ENCODE measurements at places on chromosomes 5 and 9.

- peak overlapping the region; percentile 89 for H3K4me3 ChIP-seq
- H3K27me3 ChIP-seq, result no peaks in the 10 kb centered on the region
- H3K27ac ChIP-seq, result peak overlapping the region; percentile 90
- DNase-seq, result no peak
- peaks cover 79% of the 10 kb centered on the region for H3K4me1 ChIP-seq
Observed at GRCh38 chr9:5449521-5450358, 602 bp upstream of the CD274 start.

DNA sequence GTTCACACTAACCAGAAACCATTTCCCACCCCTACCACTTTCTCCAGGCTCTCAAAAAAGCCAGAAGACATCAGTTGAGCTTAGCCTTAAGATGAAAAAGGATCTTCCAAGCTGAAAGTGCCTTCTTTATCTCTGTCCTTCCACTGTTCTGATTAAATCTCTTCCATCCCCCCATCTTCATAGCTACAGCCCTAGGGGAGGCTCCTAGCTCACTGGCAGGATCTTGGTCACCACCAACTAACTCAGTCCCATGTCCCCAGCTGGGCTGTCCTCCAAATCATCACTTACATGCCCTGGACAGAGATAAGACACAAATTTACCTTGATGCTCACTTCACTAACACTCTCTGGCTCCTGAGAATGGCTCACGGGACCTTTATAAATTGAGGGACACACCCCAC is 14.3 kb downstream of the LCP2 start:
- no peak for DNase-seq
- peak overlapping the region; percentile 97 for H3K27ac ChIP-seq
- H3K36me3 ChIP-seq, result peaks cover 86% of the 10 kb centered on the region
- peaks cover 100% of the 10 kb centered on the region for H3K4me1 ChIP-seq

- no peaks in the 10 kb centered on the region for H3K27me3 ChIP-seq
- DNase-seq, result no peak
- no peak overlapping the region for H3K27ac ChIP-seq
- no peaks in the 10 kb centered on the region for H3K36me3 ChIP-seq
- H3K4me1 ChIP-seq, result no peaks in the 10 kb centered on the region
Observed at GRCh38 chr5:30765227-30765626, 428.3 kb upstream of the CDH6 start.

DNA sequence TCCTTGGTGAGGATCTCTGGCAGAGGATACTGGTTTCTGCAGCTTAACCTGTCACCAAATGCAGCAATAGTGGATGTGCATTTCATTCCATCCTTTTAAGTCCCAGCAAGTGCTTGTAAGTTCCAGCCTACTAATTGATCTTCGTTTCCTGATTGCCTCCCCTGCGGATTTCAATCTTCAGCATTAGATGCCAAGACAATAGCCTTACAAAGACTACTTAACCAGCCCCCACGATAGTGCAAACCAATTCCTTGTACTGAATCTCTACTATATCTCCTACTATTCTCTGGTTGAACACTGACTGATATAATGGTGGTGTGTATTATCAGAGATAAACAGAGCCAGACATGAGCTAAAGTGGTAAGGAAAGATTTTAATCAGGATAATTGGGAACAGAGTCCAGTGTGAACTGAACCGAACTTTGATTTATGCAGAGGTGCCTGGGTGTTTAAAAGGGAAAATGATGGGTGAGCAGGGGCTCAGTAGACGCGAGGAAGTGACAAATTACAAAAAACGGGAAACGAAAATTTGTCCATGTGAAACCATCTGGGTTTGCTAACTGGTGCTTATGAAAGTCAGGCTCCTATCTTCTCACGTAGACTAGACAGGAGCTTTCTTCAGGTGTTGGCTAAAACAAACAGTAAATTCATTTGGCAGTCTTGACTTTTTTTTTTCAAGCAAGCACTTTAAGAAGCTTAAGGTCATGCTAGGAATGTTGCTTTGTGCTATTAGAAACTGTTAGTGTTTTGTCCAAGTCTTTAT is 106.9 kb upstream of the ST8SIA4 start:
- no peaks in the 10 kb centered on the region for H3K27me3 ChIP-seq
- H3K27ac ChIP-seq, result no peak overlapping the region
- H3K4me3 ChIP-seq, result no peak overlapping the region
- no peaks in the 10 kb centered on the region for H3K36me3 ChIP-seq
- no peaks in the 10 kb centered on the region for H3K4me1 ChIP-seq
- DNase-seq, result no peak

GRCh38 chr9:112012026-112012902 is 115.7 kb downstream of the UGCG start:
- no peak overlapping the region for H3K4me3 ChIP-seq
- DNase-seq, result no peak
- H3K27ac ChIP-seq, result no peak overlapping the region
- peaks cover 21% of the 10 kb centered on the region for H3K4me1 ChIP-seq
- peaks cover 17% of the 10 kb centered on the region for H3K27me3 ChIP-seq
- no peaks in the 10 kb centered on the region for H3K36me3 ChIP-seq

- peak overlapping the region; percentile 99 for H3K27ac ChIP-seq
- H3K27me3 ChIP-seq, result peaks cover 14% of the 10 kb centered on the region
- peaks cover 26% of the 10 kb centered on the region for H3K4me1 ChIP-seq
- DNase-seq, result no peak
Observed at GRCh38 chr5:42995360-42995751, 44.8 kb downstream of the ANXA2R start.

- no peak overlapping the region for H3K4me3 ChIP-seq
- no peaks in the 10 kb centered on the region for H3K27me3 ChIP-seq
- H3K4me1 ChIP-seq, result peaks cover 6% of the 10 kb centered on the region
- no peak overlapping the region for H3K27ac ChIP-seq
Observed at GRCh38 chr9:14560194-14560593, 133.0 kb downstream of the ZDHHC21 start.

DNA sequence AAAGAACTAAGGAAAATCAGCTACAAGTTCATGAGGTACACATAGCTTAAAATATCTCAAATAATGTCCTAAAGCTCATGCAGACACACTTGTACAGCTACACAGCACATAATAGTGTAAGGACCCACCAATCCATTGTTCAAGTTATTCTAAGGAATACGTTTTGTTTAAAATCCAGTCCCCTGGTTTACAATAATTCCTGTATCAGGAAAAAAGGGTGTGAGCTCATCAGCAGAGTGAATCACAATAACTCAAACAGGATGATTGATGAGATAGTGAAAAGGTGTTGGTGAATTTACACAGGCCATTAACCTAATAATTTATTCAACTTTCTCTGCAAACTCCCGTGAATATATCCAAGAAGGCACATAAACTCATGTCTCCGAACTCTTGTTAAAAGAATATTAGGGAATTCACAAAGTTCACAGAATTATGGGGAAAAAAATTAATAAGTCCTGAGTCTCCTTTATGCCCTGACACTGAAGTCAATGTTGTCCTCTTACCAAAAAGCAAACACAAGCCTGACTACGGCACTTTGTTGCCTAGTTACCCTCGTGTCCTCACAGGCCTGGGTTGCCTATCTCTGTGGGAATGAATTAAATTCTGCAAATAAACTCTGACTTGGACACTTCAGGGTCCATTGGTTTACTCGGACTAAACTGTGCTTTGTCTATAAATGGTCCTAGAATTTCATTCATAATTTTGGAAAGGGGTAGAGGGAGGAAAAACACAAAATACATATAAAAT is 142.8 kb upstream of the PDE4D start:
- H3K36me3 ChIP-seq, result no peaks in the 10 kb centered on the region
- no peak for DNase-seq
- no peaks in the 10 kb centered on the region for H3K27me3 ChIP-seq
- H3K4me1 ChIP-seq, result no peaks in the 10 kb centered on the region
- H3K27ac ChIP-seq, result no peak overlapping the region

- H3K27me3 ChIP-seq, result peaks cover 27% of the 10 kb centered on the region
- peaks cover 32% of the 10 kb centered on the region for H3K4me1 ChIP-seq
- DNase-seq, result peak; percentile 58
- no peak overlapping the region for H3K27ac ChIP-seq
- H3K4me3 ChIP-seq, result no peak overlapping the region
- peaks cover 2% of the 10 kb centered on the region for H3K36me3 ChIP-seq
Observed at GRCh38 chr5:58462623-58463230, 2.8 kb upstream of the PLK2 start.

GRCh38 chr9:92679413-92680165 is 9.7 kb upstream of the IPPK start:
- peaks cover 4% of the 10 kb centered on the region for H3K4me1 ChIP-seq
- H3K27me3 ChIP-seq, result no peaks in the 10 kb centered on the region
- H3K27ac ChIP-seq, result no peak overlapping the region
- no peak overlapping the region for H3K4me3 ChIP-seq
- DNase-seq, result no peak
- no peaks in the 10 kb centered on the region for H3K36me3 ChIP-seq

DNA sequence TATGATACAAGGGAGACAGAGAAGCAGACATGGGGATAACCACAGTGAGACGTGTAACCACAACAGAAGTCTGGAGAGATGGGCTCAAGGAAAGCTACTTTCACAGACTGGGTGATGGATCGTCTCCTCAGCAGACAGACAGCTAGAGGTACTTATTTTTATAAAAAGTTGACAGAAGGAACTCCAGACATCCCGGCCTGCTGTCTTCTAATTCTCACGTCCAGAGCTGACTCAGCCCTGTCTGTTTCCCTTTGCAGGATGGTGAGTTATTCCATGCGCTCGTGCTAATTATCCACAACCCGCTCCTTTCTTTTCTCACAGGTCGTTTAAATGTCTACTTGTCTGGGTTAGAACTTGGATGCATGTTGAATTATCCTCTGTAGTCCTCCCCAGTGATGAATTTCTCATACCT is 304.5 kb downstream of the CWC27 start:
- H3K27ac ChIP-seq, result no peak overlapping the region
- H3K36me3 ChIP-seq, result no peaks in the 10 kb centered on the region
- no peak for DNase-seq
- peaks cover 4% of the 10 kb centered on the region for H3K27me3 ChIP-seq

GRCh38 chr5:79964136-79964535 is 26.9 kb downstream of the MTX3 start:
- H3K4me1 ChIP-seq, result peaks cover 4% of the 10 kb centered on the region
- H3K27me3 ChIP-seq, result peaks cover 10% of the 10 kb centered on the region
- DNase-seq, result no peak
- H3K36me3 ChIP-seq, result no peaks in the 10 kb centered on the region
- H3K27ac ChIP-seq, result no peak overlapping the region

DNA sequence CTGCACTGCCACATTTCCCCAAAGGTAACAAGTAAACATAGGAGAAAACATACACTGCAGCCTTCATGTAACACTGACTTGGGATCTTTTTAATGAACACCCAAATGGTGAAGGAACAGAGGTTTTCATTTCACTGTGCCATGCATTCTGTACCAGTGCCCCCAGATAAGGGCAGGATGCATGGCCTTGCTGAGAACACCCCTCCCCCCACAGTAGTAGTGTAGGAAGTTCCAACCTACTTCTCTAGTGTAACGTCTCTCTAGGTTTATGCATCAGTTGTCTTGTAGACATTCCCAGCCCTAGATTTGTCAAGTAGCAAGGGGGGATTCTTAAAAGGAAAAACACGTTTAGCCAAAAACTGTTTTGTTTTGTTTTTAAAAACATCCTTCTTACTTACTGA is 29.9 kb downstream of the MAP3K1 start:
- no peaks in the 10 kb centered on the region for H3K27me3 ChIP-seq
- no peak overlapping the region for H3K27ac ChIP-seq
- peaks cover 80% of the 10 kb centered on the region for H3K4me1 ChIP-seq

- H3K4me3 ChIP-seq, result no peak overlapping the region
- H3K27me3 ChIP-seq, result no peaks in the 10 kb centered on the region
- H3K36me3 ChIP-seq, result no peaks in the 10 kb centered on the region
- no peaks in the 10 kb centered on the region for H3K4me1 ChIP-seq
Observed at GRCh38 chr9:110814159-110814558, 145.6 kb downstream of the MUSK start.

DNA sequence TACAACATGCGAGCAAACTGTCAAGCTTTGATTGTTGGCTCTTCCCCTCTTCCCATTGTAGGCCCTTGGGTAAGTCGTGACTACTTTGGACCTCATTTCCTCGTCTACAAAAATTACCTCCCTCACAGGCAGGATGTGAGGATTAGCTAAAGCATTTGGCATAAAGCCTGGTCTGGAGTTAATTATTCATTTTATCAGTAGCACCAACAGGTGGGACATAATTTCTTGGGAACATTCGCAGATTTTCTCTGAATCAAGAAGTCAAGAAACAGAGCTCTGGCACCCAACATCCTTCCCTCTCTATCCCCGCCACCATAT is 39.9 kb upstream of the SEMA6A start:
- no peak for DNase-seq
- H3K36me3 ChIP-seq, result no peaks in the 10 kb centered on the region
- H3K27me3 ChIP-seq, result no peaks in the 10 kb centered on the region
- no peak overlapping the region for H3K27ac ChIP-seq

- no peak overlapping the region for H3K4me3 ChIP-seq
- no peaks in the 10 kb centered on the region for H3K36me3 ChIP-seq
- no peak overlapping the region for H3K27ac ChIP-seq
- DNase-seq, result no peak
- H3K27me3 ChIP-seq, result peaks cover 10% of the 10 kb centered on the region
Observed at GRCh38 chr5:113047733-113048652, 71.4 kb downstream of the DCP2 start.

GRCh38 chr5:123472150-123472924 is 39.6 kb upstream of the CSNK1G3 start:
- H3K4me3 ChIP-seq, result no peak overlapping the region
- H3K4me1 ChIP-seq, result no peaks in the 10 kb centered on the region
- no peak overlapping the region for H3K27ac ChIP-seq
- H3K36me3 ChIP-seq, result no peaks in the 10 kb centered on the region
- H3K27me3 ChIP-seq, result peaks cover 5% of the 10 kb centered on the region
- DNase-seq, result no peak

DNA sequence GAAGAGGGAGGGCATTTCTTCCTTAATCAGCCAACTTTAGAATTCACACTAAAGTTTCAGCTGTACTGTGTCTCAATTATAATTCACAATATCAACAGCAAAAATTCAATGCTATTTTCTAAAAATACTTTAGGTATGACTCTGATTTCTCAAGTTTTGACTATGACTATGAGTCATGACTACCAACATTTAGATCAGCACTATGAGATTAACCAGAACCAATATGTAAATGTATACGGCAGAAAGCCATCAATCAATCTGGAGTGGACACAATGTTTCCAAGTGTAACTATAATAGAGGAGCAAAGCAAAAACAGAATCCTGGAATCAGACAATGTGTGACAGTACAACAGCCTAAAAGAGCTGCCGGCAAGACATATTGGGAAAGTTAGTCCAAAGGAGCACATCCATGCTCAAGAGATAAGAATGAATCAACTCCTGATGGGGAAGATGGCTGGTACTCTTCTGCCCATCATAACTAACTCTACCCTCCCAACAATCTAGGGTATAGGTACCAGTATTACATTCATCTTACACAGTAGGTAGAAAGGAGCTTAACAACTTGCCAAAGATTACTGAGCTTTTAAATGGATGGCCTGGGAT is 294.4 kb downstream of the SEMA5A start:
- no peak overlapping the region for H3K4me3 ChIP-seq
- no peak for DNase-seq
- no peaks in the 10 kb centered on the region for H3K36me3 ChIP-seq

GRCh38 chr5:158995694-158996173 is 104.0 kb downstream of the EBF1 start:
- DNase-seq, result no peak
- H3K27me3 ChIP-seq, result peaks cover 5% of the 10 kb centered on the region
- H3K4me3 ChIP-seq, result no peak overlapping the region
- no peaks in the 10 kb centered on the region for H3K36me3 ChIP-seq
- H3K4me1 ChIP-seq, result peaks cover 4% of the 10 kb centered on the region

Data from activated naive CD4-positive, alpha-beta T cell treated with anti-CD3 and anti-CD28 coated beads, Interleukin-2, amount 10 ng/mL, durations not matched to agents 7 days and 5 days (primary cell).